ENCODE measurements at places on chromosomes 7 and 10. TPM values are rescaled to one million over a fixed set of nuclear protein-coding genes. Genes with fewer than 3 reads are reported as not detected.

HOXA4 gene
- 1.2 TPM for total RNA-seq

ANXA11 gene
- total RNA-seq: 214 TPM

ZNF727 gene
- total RNA-seq: not detected

COL13A1 gene
- total RNA-seq: 0.36 TPM

TBXAS1 gene
- 14.3 TPM for total RNA-seq

ABHD11 gene
- total RNA-seq: 27.6 TPM

METTL27 gene
- 9.8 TPM for total RNA-seq

GPR26 gene
- not detected for total RNA-seq

GJD4 gene
- total RNA-seq: not detected

GPR37 gene
- 0.64 TPM for total RNA-seq

ANKRD7 gene
- 0.41 TPM for total RNA-seq

MSRB2 gene
- total RNA-seq: 15.9 TPM

SYPL1 gene
- total RNA-seq: 77.4 TPM

ZNF37A gene
- 6.1 TPM for total RNA-seq

HTRA1 gene
- 51.9 TPM for total RNA-seq

BPGM gene
- 16.3 TPM for total RNA-seq

TAS2R39 gene
- total RNA-seq: not detected

ZNF365 gene
- 0.82 TPM for total RNA-seq

NPY gene
- not detected for total RNA-seq

VGF gene
- 12.8 TPM for total RNA-seq

CCL24 gene
- total RNA-seq: not detected

COL17A1 gene
- total RNA-seq: 1.8 TPM

PLEKHS1 gene
- total RNA-seq: 0.03 TPM

CYP3A7 gene
- not detected for total RNA-seq

BTAF1 gene
- 8.6 TPM for total RNA-seq

FAM25C gene
- not detected for total RNA-seq

CLDN4 gene
- 5.8 TPM for total RNA-seq

LIPN gene
- not detected for total RNA-seq

MAP3K8 gene
- 13.0 TPM for total RNA-seq

FXYD4 gene
- total RNA-seq: not detected

ADAMTS14 gene
- total RNA-seq: 0.09 TPM

SPDYE2B gene
- total RNA-seq: not detected

LIPM gene
- not detected for total RNA-seq

CYP2C18 gene
- total RNA-seq: not detected

FAM25A gene
- total RNA-seq: not detected

OR6B1 gene
- not detected for total RNA-seq

CLRN3 gene
- not detected for total RNA-seq

TRIM50 gene
- total RNA-seq: not detected

H2BK1 gene
- total RNA-seq: not detected

OR6V1 gene
- not detected for total RNA-seq

PTEN gene
- 43.2 TPM for total RNA-seq

CAMK2B gene
- 0.14 TPM for total RNA-seq

PON1 gene
- 0.64 TPM for total RNA-seq

SNX13 gene
- total RNA-seq: 15.1 TPM

PRF1 gene
- not detected for total RNA-seq

TLX1 gene
- not detected for total RNA-seq

C7orf33 gene
- not detected for total RNA-seq

SORBS1 gene
- total RNA-seq: 0.74 TPM

ELN gene
- 0.13 TPM for total RNA-seq

OR2A5 gene
- not detected for total RNA-seq

FOXI2 gene
- total RNA-seq: not detected

FFAR4 gene
- 0.30 TPM for total RNA-seq

SPDYE9 gene
- not detected for total RNA-seq

TMEM229A gene
- not detected for total RNA-seq

AZGP1 gene
- not detected for total RNA-seq

PRKG1 gene
- total RNA-seq: not detected

LRRTM3 gene
- not detected for total RNA-seq

MSS51 gene
- total RNA-seq: 0.26 TPM

OR9A2 gene
- not detected for total RNA-seq
